ENCODE measurements at places on chromosomes 7 and 10.

DNA sequence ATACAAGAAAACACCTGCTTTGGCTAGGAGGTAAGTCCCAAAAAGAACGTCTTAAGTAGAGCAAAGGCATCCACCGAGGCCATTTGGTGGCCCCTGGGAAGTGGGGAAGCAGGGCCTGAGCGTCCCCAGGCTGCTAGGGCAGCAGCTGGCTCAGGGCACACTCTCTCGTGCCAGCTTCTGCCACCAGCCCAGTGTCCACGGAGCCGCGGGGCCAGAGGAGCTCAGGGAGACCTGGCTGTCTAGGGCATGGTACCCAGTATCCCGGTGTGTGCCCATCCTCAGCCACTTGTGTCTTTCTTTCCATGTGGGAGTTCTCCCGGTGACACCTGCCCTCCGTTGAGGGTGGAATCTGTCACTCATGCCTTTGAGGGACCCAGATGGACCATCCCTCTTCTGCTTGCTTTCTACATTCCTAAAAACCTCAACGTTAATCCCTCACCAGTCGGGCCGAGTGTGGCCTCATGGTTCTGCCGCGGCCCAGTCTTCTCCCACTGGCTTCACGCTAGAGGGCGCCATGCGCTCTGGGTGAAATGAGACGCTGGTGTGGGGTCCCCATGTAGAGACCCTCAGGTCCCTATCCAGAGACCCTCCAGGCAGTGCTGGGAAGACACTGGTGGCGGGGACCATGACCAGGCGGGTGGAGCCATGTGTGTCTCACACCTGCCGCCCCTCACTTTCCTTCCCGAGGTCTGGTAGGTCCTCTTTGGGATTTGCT, 9.5 kb upstream of the AP5Z1 start:
- no peak for DNase-seq

DNA sequence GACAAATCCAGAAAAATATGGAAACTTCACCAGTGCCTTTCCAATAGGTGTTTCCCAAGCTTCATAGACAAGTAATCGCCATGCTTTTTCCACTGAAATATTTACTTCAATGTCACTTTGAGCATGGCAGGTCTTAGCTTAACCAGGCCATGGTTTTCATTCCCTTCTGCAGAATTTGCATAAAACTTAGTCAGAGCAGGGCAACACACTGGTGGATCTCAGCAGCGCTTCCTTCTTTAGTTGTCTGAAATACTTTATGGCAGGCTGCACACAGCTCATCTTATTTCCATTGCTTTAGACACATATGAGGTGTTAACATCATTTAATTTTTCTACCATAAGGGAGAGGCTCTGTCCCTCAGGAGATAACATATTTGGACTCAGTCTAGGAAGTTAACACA, 102.9 kb upstream of the AHR start:
- no peak for DNase-seq

DNA sequence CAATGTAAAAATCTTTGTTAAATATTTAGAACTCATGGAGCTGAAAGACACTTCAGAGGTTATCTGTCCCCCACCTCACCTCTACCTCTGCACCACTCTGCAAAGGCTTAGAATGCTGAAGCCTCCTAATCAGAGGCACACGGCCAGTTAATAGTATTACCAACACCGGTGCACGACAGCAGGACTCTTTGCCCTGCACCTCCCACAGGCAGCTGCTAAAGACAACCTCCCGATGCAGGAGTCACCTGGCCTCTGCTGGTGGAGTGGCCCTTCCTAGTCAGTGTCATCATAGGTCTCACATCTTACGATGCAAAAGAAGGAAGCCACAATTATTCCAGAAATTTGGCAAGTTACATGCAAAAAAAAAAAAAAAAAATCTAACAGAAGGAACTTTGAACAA, 66.6 kb upstream of the MGMT start:
- DNase-seq, result no peak

DNA sequence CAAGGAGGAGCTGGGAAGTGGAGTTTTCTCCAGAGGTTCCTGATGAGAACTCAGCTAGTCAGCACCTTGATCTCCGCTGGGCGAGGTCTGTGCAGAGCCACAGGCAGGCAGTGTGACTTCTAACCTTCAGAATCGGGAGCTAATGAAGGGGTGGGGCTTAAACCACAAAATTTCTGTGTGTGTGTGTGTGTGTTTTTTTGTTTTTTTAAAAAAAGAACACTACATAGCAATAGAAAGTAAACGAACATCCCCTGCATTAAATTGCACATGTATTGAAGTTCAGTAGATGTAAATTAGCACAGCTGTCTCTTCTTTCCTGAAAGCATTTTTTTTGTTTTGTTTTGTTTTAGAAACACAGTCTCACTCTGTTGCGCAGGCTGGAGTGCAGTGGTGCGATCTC, 46.2 kb downstream of the RBM17 start:
- no peak for DNase-seq

DNA sequence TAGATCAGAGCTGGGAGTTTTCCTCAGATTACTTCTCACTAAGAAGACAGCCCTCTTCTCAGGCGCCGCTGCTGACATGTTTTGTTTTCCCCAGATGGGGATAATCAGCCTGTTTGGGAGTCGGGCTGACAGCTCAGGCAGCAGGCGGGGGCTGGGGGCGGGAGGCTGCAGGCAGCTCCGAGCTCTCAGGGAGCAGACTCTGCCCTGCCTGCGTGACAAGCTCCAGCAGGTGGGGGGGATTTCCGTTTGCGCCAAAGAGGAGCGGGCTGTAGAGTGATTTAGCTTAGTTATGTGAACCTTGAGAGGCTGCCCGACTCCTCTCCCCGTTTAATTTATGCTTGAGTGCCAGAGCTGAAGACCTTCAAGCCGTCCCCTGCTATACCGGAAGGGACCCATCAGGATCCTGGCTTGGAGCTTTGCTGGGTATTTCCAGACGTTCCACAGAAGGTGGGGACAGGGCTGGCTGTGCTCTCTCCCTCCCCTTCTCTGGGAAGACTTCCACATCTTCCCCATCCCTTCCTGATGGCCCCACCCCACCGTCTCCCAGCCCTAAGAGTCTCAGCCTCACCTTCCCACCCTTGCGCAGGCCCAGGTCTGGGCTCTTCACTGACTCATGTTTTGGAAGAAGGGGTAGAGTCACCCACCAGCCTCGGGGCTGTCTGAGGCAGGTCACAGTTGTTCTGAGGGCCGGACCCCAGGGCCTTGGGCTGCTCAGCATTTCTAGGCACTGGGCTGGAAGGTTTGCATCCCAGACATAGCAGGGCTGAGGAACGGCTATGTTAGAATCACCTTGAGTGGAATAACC, 24.7 kb upstream of the ADCYAP1R1 start:
- DNase-seq, result no peak

DNA sequence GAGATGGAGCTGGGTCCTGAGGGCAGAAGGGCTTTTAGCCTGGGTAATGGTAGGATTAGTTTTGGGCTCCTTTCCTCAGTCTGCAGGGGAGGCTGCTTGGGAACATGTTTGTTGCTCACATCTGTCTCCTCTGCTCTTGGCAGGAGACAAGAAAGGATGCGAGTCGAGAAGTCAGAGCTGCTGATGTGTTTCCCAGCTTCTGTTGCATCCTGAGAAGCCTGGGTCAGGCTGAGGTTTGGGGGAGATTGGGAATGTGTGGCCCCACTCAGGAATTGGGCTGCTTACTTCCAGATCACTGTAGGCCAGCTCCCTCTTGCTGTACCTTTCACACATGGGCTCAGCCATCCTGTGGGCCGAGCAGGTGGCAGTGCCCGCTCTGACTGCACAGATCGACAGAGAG, 79.2 kb downstream of the CCNY start:
- no peak for DNase-seq

DNA sequence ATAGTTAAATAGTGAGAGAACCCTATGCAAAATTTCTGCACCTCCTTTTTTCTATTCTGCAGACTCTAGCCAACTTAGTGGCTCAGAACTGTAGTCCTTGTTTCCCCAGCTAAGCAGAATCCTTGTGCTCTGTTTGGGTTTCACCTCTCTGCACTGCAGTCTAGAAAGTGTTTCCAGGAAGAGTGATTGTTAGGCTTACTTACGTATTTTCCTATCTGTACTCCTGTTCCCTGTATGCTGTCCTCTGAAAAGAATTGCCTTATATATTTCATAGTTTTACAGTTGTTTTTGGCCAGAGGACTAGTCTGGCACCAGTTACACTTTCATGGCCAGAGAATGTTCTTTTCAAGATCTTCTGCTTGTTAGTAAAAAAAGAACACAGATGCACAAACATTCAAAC, 154.6 kb upstream of the POT1 start:
- no peak for DNase-seq

DNA sequence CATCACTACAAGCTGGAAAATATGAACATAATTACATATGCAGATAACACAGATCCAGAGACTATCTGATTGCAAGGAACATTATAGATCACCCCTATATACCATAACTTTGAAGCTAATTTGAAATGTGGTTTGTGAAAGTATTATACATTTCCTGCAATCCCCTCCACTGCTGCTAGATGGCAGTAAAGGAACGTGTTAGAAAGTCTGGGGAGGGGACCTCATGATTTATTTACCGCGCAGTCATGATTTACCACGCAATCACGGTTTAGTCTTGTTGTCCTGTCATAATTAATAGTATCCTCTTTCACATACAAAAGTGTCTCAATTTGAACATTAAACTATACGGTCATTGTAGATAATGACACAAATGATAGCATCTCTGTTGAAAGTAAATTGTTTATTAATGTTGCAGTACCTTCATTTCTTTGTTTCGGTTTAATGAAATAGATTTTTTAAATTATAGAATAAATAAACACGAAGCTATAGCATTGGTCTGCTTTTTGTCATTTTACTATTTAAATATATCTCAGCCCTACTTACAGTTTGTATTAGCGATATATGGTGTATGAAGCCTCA, 145.3 kb upstream of the PRSS1 start:
- peak; percentile 36 for DNase-seq

- DNase-seq, result no peak
These were observed 208.7 kb downstream of the MAD1L1 start for GRCh38 chr7:2023877-2024566.

GRCh38 chr7:105673367-105674084, 92.2 kb upstream of the EFCAB10 start:
- no peak for DNase-seq

GRCh38 chr10:1685699-1686490, 51.4 kb downstream of the ADARB2 start:
- DNase-seq, result no peak

- DNase-seq, result no peak
These were observed 5.5 kb downstream of the GALNT17 start for GRCh38 chr7:71137479-71137878.

- DNase-seq, result no peak
These were observed 24.1 kb downstream of the SEMA3D start for GRCh38 chr7:85162721-85163120.

DNA sequence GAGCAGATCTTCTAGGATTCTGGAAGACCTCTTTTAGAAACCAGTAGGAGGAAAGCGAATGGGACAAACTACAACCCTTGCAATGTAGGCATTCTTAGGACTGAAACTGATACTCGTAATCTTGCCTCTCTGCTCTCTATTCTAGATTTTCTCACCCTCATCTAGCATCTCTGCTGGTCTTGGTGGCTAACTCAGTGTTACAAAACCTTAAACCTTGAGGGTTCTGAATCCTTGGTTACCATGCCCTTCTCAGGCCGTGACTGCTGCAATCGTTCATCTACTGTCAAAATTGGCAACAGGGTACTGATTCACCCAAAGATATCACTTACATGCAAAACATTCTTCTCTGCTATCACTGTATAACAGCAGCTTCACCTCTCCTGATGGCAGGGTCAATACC, 55.2 kb downstream of the SAMD9 start:
- no peak for DNase-seq

- no peak for DNase-seq
These were observed 114.2 kb downstream of the EGFR start for GRCh38 chr7:55132890-55133551.

- DNase-seq, result no peak
These were observed 535.6 kb downstream of the CNTNAP2 start for GRCh38 chr7:146652176-146652575.

DNA sequence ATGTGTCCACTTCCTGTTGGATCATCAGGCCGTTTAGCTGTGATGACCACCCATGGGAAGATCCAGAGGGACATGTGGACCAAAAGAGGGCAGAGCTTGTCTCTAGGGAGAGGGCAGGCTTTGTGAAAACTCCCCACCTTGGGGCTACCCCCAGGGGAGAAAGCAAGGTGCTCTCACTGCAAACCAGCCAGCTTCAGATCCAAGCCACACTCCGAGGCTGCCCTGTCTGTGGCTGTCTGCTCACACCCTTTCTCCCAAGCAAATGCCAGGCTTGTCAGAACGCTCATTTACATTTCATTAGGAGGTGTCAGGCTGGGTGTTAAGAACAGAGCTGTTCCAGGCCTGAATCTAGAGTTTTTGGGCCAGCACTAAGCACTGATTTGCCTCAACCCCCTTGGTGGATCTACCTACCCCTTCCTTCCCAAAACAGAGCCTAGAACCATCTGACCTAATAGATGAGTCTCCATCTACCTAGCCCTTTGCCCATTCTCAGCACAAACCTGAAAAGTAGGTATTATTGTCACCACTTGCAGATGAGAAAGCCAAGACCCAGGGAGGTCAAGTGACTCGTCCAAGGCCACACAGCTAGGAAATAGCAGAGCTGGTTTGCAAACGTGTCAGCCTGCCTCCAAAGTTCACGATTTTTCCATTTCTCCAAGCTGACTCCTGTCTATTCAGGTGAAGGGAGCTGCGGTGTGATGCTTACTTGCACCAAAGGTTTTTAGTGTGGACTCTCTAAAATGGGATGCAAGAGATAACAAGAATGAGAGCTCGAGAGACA, 130.9 kb downstream of the EMX2 start:
- no peak for DNase-seq

DNA sequence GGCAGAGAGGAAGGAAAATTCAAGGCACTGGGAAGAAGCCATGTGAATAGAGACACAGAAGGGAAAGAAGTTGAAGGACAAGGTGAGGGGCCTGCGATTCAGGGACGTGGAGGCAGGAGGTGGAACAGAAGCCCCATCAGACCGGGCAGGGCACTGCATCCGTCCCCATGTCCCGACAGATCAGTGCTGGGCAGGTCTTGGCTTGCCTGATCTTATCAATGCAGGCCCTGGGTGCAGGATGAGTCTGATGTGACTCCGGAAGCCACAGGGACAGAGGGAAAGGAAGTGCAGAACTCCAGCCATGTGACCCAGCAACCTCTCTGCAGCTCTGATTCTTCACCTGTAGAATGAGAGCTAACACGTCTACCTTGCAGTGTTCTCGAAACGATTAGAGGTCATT, 136.2 kb upstream of the CTBP2 start:
- no peak for DNase-seq

DNA sequence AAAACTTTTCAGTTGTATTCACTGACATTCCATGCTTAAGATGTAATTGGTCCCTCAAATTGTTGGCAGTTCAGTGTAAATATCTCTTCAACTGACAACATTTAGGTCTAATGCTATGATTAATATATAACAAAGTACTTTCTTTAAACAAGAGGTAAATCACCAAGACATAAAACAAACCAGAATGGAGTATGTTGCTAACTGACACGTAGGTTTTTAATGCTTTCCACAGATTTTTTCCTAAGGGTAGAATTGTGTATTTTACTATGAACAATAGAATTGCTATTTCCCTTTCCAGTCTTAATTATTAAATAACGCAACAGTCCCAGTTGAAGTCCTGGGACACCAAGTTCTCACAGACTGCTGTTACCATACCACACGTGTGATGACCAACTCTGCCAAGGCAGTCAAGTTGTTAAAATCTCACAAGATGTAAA, 4.1 kb downstream of the JCAD start:
- DNase-seq, result no peak
